HepG2 (cell line): ENCODE measurements at places on chromosomes 7 and 10. TPM values are rescaled to one million over a fixed set of nuclear protein-coding genes. Genes with fewer than 3 reads are reported as not detected.

DNA sequence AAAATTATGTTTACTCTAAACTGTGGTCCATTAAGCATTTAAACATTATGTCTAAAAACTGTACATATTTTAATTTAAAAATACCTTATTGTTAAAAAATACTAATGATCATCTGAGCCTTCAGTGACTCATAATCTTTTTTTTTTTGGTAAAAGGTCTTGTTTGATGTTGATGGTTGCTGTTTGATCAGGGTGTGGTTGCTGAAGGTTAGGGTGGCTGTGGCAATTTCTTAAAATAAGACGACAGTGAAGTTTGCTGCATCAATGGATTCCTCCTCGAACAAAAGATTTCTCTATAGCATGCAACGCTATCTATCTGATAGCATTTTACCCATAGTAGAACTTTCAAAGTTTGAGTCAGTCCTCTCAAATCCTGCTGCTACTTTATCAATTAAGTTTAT is 180.0 kb upstream of the AHR start:
- DNase-seq = no peak

DNA sequence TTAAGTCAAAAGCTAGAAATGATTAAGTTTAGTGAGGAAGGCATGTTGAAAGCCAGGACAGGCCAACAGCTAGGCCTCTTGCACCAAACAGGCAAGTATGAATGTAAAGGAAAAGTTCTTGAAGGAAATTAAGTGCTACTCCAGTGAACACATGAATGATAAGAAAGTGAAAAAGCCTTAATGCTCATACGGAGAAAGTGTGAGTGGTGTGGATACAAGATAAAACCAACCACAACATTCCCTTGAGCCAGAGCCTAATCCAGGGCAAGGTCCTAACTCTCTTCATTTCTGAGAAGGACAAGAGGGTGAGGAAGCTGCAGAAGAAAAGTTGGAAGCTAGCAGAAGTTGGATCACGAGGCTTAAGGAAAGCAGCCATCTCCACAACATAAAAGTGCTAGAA is 53.0 kb downstream of the DNAJC1 start:
- no peak for DNase-seq

Gene PRLHR
- polyA plus RNA-seq = not detected in 2 replicates

Gene MRLN
- not detected in 2 replicates for polyA plus RNA-seq

- DNase-seq = no peak
Observed at GRCh38 chr7:36526863-36527548, 137.3 kb downstream of the ANLN start.

GRCh38 chr7:65953890-65954450 is 28.0 kb downstream of the GUSB start:
- DNase-seq = no peak

Gene DEPP1
- 270 and 338 TPM in 2 replicates for polyA plus RNA-seq

DNA sequence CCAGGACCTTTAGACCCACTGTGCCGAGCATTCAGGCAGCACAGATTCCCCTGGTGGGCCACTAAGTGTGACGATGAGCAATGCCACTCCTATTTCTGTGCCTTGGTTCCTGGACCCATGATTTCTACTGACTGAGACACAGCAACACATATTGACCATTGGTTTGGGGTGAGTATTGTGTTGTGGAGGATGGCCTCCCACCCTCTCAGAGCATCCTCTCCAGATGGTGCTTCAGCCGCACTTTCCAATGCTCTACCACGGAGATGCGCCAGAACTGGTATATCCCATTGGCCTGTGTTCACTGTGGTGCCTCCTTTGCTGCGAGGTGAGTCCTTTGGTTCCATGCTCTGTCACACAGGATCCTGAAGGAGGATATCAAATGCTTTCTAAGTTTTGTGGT is 10.1 kb upstream of the GDF10 start:
- no peak for DNase-seq

Gene ADRB1
- polyA plus RNA-seq = not detected in 2 replicates

GRCh38 chr7:118306771-118307170 is 82.3 kb downstream of the ANKRD7 start:
- no peak for DNase-seq

GRCh38 chr10:103353281-103353680 is 2.3 kb upstream of the PCGF6 start:
- peak; percentile 13 for DNase-seq

DNA sequence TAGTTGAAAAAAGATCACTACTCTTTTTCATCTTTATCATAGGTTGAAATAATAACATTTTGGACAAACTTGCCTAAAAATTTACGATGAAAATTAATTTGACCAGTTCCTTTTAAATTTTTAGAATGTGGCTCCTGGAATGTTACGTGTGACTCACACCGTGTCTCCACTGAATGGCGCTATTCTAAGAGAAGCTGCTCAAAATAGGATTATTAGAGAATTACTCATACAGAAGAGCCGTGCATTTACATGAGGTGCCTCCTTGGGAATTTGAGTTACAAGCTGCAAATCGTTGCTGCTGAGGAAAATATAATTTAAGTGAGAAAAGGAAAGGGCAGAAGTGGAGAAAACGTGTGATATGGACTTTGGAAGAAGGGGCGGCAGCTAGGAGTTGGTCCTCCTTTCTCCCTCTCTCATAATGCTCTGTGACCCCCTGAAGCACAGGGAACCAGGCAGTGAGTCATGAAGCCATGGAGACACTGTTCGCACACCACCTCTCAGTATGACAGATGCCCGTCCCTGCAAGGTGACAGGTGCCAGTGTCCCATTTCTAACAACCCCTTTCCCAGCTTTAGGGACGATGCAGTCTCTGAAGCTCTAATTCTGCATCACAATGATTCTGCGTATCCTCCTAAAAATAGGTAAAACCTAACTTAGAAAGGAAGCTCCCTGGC is 323.2 kb upstream of the COBL start:
- DNase-seq = no peak
